Stimulated activated CD4-positive, alpha-beta T cell treated with anti-CD3 and anti-CD28 coated beads, TNF-alpha, amount 100 ng/mL, for 24 hours (primary cell): ENCODE measurements at places on chromosomes 12 and 14.
A peak's percentile ranks its signal among the peaks of the same experiment; 100 is the strongest.

DNA sequence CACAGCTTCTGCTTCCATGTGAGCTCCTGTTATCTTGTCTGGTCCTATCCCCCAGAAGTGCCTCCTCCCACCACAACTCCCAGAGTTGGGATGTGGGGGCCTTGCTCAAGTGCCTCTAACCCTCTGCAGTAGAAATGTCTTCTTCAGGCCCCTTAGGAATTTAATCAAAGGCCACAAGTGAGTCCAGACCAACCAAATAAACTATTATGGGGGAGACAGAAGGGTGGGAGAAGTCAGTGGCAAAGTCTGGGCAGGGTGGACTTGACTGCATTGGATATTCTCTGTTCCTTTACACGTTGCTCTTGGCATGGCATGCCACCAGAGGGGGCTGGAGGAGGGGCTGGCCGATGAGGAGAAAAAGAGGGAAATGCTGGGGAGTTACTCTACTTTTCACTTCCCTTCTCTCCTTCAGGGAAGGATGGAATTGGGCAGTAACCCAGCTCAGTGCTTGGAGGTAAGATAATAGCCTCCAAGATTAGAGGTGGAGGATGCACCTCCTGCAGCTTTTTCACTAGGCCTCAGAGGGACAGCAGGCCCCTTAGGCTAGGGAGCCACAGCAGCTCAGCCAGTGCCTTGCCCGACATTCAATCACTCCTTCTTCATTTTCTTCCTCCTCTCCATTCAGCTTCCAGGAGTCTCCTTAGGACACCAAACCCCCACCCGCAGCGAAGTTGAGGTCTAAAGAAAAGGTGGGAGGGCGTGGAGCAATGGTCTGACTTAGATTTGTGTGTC is 1.2 kb upstream of the AP1G2 start:
- DNase-seq: no peak

- DNase-seq: no peak
These were observed 53.6 kb upstream of the BCL2L14 start for GRCh38 chr12:12017135-12017581.

DNA sequence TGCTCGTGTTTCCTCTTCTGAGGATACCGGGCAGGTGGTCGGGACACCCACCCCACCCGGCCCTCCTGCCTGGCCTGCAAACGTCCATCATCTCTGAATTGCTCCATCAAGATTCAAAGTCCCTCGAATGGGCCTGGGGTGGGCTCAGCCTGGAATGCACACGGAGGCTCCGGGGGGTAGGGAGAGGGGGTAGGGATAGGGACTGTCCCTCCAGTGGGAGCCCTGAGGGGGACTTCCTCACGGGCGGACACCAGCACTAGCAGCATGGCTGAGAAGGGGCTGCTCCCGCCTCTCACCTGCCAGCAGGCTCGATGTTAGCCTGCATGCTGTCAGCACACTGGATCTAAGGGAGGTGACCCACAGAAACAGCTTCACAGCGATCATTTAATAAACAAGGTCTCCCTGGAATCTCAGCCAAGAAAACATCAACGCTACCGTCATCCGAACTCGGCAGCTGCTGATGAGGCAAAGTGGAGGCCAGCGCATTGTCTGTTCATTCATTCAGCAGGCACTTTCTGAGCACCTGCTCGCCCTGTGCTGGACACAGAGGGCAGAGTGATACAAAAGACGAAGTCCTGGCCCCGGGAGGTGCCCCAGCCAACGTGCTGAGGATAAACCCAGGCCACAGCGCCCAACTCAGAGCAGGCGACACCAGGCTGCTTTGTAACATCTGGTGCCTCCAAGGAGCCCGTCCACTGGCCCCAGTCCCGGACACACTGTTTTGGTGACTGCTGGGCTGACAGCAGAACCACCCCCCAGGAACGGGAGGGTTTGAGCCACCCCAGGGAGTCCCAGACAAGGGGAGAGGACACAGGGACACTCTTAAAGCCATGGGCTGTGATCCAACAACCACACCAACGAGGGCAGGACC is 6.3 kb downstream of the TMEM179 start:
- DNase-seq: no peak

GRCh38 chr12:61546296-61546695 is 713.9 kb upstream of the USP15 start:
- DNase-seq: no peak

DNA sequence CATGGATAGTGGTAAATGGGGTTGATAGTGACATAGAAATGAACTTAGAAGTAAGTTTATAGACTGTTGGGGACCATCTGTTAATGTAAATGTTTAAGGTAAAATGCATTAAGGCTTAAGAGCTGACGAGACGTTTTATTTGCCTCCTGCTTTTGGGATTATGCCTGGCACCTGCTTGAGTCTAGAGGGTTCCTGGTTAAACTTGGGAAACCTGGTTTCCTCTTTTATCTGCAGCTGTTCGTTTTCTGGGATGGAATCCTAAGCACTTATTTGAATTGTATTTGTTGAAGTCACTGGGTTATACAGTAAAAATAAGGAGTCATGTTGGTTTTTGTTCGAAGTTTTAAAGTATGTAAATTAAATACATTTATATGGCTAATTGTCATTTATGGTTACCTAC is 914.7 kb downstream of the NRXN3 start:
- DNase-seq: no peak

DNA sequence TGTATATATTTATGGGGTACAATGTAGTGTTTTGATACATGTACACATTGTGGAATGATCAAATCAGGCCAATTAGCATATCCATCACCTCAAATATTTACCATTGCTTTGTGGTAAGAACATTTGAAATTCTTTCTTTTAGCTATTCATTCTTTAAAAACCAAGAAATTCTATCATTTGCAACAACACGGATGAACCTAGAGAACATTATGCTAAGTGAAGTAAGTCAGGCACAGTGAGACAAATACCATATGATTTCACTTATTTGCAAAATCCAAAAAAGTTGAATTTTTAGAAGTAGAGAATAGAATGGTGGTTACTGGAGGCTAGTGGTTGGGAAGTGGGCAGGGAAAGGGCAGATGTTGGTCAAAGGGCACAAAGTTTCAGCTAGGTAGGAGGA is 129.3 kb upstream of the PTPRQ start:
- DNase-seq: no peak

GRCh38 chr14:104509673-104510072 is 69.9 kb upstream of the C14orf180 start:
- DNase-seq: no peak

DNA sequence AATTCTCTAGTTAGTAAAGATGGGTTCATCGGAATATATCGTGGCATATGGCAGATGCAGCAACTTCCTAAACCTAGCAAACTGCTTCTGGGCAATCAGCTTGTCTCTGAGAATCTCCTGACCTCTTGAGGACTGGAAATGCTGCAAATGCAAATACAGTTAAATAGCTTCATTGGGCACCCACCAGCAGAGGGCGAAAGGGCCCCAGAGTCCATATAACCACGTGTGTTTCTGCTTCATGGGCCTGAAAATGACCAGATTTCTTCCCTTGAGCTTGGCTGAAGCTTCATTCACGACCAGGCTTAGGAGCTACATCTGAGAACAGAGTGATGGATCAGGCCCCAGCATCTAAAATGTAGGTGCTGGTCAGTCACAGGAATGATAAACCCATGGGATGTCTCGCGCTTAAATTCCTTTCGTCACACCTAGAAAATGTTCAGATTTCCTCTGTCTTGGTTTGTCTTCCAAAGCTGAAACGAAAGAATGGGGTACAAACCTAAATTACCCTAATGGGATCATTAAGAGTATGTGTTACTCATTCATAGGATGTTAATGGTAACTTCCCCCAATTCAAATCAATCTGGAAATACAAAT is 1482.5 kb upstream of the TMEM132C start:
- no peak for DNase-seq

DNA sequence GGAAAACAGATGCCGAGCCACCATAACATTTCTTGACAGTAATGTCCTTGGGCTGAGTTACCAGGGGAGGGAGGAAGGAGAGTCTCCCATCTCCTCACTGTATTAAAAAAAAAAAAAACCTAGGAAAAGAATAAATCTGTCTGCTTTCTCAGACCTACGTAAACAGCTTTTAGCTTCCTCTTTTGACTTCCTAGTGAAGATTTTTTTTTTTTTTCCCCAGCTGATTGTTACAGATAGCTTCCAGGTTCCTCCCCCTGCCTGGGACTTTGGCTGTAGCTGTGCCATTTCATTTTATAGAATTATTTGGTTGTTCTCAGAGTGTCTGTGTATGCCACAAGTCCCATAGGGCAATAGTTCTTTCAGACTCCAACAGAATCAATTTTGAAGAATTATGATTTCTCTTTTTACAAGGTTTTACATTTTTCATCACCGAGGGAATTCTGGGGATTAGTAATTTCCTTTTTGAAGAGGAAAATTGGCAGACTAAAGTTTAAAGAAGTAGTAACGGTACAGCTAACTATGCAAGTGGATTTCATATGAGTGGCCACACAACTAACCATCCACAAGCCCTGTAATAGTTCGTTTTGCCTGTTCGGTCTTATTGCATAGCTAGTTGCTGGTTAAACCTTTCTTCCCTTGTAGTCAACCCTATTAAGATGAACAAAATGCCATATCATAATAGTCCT is 23.1 kb upstream of the GNS start:
- DNase-seq: no peak

DNA sequence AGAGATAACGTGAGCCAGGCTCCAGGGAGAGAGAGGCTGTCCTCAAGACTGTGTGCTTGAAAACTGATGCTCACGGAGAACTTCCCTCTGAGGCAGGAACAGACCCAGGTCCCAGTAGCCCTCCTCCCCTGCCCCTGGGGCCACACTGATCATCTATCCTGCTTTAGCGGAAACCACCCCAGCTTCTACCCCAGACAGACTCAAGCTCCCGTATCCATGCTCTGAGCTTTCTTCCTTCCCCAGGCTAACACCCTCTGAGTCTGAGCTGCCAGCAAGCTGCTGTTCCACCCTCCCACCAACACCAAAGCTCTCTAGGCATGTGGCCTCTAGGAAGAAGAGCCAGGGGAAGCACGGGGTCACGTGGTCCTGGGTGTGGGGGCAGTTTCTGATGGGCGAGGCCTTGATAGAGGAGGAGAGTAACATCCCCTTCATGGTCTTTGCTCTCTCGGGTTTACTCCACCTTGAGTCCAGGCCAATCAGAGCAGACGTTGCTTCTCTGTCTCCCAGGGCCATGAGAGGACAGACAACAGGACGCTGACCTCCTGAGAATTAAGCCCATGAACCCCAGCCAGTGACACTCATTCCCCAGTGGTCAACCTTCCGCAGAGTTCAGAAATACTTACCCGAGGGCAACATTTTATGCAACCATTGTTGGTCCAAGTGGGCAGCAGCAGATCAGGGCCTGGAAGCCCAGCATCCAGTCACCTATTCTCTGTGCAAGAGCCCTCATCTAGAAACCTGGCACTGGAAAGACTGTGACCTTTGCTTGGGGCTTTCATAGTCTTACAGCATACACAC is 1.4 kb downstream of the PCK2 start:
- DNase-seq: no peak

GRCh38 chr12:94329366-94329765 is 130.3 kb downstream of the CEP83 start:
- no peak for DNase-seq

GRCh38 chr14:94771158-94771905 is 1.4 kb upstream of the GSC start:
- DNase-seq: no peak

GRCh38 chr12:45379261-45379660 is 163.4 kb downstream of the ANO6 start:
- DNase-seq: no peak

- DNase-seq: no peak
These were observed 169.2 kb downstream of the PAWR start for GRCh38 chr12:79521576-79521975.

GRCh38 chr12:5259523-5259922 is 172.4 kb upstream of the NTF3 start:
- no peak for DNase-seq

- DNase-seq: no peak
These were observed 116.9 kb upstream of the PWP1 start for GRCh38 chr12:107568718-107569117.

DNA sequence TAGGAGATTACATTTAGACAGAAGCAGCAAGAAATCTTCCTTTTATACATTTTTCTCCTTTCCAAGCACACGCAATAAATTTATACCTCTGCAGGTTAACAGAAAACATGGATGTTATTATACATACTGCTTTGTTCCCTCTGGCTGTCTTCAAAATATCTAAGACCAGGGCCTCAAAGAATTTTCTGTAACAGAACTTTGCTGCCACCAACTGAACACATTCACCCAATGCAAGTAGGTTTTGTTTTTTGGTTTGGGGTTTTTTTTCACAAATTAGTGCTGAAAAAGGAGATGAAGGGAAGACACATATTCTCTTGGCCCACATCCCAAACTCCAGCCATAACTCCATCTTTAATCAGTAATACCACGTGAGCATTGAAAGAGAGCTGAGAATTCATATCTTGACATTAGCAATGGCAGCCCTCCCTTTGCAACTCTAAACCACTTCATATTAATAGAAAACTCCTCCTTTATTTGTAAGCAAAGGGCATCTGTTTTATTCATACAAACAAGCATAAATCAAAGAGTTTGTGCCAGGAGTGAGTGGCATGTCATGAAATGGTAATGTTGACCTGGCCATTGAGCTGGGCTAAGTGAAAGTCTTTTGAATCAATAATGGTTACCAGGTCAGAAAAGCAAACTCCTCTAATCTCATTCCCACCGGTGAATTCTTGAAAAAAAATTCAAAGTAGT is 150.8 kb upstream of the FSCB start:
- no peak for DNase-seq

DNA sequence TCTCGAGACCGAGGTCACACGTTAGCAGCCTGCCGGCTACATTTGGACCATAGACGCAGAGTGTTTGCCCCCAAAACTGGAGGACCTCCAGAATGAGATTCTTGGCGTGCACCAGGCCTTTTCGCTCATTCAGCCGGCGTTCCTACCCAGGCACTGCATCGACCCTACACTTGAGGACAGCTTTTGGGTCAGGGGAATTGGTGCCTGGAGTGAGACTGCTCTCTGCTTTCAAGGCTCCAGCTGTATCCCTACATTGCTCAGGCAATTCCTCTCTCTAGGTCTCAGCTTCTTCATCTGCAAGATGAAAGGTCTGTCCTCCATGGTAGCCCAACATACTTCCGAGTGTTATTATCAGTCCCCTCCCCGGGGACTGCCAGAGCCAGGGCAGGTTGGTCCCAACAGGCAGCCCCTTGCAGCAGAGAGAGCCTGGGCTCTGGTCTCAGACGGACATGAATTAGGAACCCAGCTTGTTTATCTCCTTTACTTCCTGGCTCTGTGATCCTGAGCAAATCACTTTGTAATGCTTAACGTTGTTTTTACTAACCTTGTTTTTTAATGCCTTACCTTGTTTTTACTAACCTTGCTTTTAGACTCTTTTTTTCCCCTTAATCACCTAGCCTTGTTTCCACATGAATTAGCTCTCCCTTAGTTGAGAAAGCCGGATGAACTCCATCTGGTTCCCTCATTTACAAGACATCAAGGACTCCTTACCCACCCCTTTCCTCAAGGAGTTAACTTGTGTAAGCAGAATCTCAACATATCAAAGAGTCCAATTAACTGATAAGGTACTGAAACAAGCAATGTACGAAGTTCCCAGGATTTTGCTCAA is 892 bp downstream of the TCHP start:
- no peak for DNase-seq

GRCh38 chr14:91336093-91336450 is 81.5 kb downstream of the CCDC88C start:
- DNase-seq: no peak

GRCh38 chr12:86634456-86635410 is 378.5 kb upstream of the MGAT4C start:
- no peak for DNase-seq

- peak; percentile 83 for DNase-seq
These were observed at the start of gene ENO2 for GRCh38 chr12:6914246-6914946. Gene ENO2, plus strand, starts transcription at chr12:6914580. Its CDS starts 1,253 bp downstream, at chr12:6915833.
